GM19239 (cell line): ENCODE measurements at places on chromosomes 1 and 21.

- DNase-seq = no peak
Measured at GRCh38 chr21:8991968-8992621, 1529.3 kb upstream of the TPTE start.

GRCh38 chr1:53327182-53327913 is 522 bp downstream of the LRP8 start:
- peak; percentile 53 for DNase-seq

DNA sequence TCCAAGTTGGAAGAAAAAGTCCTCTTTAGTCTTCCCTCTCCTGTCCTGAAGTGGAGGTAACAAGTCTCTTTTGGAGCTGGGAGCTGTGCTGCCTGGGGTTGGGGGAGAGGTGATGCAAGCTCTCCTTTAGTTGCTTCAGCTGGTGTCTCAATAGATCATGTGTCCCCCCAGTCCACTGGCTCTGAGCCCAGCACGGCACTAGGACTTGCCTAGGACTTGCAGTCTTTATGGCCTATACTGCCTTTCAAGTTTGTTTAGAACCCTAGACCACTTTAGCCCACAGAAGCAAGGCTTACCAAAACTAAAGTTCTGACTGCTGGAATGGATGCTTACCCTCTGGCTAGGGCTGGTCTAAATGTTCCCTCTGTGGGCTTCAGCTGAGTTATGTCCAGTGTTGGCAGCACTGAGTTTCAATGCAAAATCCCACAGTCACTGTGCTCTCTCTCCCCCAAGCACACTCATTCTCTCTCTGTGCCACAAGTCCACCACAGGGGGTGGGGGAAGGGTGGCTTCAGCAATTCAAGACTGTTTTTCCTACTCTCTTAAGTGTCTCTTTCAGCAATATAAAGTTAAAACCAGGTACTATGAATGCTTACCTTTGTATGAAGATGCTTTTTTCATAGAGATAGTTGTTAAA is 185.0 kb downstream of the DNAH14 start:
- no peak for DNase-seq

DNA sequence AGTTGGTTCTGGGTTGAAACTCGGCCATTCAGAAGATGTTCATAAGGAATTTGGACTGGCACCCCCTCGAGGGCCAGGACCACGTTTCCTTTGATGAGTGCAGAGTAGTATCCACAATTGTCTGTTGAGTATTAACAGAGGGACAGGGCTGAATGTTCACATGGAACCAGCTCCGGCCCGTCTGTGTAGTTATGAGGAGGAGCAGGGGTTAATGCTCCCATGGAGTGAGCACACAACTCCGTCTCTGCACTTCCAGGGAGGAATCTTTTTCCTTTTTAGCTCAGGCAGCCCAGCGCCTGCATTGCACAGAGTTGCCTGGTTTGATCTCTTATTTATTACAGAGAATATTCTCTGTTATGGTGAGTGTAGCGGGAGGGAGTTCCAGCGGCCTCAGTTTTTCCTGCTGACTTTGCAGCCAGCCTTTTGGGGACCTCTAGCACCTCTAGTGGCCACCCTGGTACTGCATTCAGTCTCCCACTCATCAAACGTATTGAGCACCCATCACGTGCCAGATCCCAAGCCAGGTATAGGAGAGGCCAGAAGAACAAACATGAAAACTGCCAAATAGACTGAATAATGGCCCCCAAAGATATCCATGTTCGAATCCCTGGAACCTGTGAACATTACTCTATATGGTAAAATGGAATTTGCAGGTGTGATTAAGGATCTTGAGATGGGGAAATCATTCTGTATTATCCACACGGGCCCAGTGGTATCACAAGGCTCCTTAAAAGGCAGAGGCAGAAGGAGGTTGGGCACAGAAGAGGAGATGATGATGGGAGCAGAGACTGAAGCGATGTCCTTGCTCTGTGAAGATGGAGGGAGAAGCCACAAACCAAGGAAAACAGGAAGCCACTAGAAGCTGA is 167.7 kb upstream of the CSF3R start:
- DNase-seq = peak; percentile 50

GRCh38 chr1:232150770-232151548 is 479.0 kb downstream of the SIPA1L2 start:
- no peak for DNase-seq

GRCh38 chr21:15140321-15141019 is 75.7 kb upstream of the NRIP1 start:
- DNase-seq = no peak

DNA sequence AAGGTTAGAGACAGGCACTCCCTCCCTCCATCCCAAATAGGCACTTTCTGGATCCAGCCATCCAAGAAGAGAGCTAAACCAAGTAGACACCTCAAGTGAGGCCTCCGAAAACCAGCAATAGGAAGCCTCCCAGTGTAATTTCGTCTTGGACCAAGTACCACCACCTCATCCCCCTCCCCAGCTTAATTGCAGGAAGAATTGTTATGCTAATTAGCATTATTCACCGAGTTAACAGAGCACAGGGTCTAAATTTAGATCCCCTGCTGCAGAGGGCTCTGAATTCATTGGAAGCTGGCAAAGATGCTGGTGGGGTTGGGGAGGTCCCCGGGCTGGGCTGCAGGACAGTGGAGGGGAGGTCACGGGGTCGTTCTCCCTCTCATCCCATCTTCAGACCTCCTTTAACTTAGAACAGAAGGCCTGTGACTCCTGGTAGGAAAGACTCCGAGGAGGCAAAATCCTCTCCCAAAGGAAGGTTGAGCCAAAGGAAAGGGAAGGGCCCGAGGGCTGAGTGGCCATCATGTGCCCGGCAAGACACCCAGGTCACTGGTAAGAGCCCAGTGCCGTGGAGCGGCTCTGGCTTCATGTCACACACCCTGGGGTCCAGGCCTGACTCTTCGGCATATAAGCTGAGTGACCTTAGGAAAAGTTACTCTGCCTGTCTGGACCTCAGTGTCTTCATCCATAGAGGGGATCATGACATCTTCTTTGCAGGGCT is 209.2 kb upstream of the GRIK3 start:
- no peak for DNase-seq

DNA sequence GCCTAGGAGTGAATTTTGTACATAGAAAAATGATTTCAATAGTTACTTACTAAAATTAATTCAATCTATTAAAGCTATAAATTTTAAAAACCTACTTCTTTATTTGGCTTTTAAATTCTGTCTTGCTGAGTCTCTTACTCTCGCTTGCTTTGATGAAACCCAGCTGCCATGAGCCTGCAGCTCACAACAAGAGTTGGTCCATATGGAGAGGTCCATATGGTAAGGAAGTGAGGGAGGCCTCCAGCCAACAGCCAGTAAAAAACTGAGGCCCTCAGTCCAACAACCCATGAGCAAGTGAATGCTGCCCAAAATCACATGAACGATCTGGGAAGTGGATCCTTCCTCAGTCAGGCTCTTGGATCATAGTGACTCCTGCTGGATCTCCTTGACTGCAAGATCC is 89.9 kb upstream of the CXADR start:
- no peak for DNase-seq

DNA sequence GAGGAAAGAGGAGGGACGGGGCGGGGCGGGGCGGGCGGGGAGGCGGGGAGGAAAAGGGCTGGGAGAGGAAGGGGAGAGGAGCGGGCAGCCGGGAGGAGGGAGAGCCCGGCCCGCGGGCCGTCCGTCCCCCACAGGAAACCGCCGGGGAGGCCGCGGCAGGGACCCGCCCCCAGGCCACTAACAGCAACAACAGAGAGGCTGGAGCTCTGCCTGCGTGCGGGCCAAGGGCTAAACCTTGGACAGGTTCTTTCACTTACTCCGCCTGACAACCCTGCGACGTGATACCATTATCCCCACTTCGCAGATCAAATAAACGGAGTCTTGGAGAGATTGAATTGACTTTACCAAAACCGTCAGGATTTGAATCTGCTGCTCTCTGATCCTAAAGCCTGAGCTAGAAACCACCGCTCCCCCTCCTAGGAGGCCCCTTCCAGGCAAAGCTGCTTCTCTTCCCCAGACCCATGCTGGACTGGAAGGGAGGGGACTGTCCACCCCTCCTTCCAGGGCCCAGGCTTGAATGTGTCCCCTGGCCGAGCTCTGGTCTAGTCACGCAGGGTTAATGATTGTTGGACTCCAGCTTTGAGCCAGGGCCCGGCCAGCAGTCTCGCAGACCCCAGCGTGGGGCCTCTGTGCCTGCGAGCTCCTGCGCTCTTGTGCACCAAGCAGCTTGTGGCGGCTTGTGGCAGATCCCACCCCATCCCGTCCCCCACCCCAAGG is at the start of gene EVA1B:
Gene EVA1B, minus strand, starts transcription at position 10 of the 717 bp plus-strand sequence. CDS start 608 bp downstream, outside the sequence.
- no peak for DNase-seq
